ENCODE measurements at places on chromosomes 7 and 10.

DNA sequence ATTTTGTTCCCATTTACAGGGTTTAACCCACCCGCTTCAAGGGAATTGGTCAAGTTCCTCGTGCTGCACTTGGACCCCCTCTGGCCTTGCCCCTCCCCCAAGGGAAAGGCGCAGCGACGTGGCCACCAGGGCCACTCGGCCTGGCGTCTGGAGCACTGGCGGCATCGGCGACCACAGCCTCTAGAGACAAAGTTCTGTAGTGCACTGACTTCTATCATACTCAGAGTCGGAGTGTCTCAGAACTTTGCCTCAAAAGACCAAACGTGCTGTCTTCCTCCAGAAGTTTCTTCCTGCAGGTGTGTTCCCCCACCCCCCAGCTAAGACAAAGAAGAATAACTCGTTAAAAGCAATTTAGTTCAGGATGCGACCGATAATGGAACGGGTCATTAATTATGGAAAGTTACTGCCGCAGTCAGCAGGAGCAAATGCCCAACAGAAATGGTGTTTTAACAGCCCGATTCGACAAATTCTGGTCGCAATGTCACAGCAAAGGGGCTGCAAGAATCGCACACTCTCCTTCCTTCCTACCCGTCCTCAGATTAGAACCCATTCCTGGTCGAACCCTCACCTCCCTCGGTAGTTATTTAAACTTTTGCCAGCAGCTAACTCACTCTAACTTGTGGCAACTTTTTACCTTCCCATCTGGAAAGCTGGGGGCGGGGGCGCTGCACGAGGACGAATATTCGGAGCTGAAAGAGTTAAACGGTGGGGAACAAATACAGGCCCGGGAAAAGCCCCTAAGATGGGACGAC is 202.1 kb upstream of the NFE2L3 start:
- peak; percentile 41 for DNase-seq

DNA sequence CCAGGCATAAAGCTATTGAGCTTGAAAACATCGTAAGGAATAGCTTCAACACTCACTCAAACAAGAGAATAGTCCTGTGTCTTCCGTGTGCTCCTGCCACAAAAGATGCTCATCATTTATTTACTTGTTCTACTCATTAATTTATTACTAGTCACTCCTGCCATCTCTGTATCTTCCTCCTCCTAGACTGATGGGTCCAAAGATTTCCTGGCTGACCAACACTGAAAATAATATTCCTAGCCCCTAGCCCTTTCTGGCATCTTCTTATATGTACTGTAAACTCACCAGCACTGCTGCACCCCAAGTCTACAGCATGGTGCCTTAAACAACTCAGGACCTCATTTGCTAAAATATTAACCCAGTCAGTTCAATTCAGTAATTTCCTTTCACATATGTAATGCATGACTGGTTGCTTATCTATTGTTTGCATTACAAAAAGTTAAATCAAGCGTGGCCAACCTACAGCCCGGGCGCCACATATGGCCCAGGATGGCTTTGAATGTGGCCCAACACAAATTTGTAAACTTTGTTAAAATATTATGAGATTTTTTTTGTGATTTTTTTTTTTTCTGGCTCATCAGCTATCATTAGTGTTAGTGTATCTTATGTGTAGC is 86.7 kb upstream of the GSDME start:
- no peak for DNase-seq

DNA sequence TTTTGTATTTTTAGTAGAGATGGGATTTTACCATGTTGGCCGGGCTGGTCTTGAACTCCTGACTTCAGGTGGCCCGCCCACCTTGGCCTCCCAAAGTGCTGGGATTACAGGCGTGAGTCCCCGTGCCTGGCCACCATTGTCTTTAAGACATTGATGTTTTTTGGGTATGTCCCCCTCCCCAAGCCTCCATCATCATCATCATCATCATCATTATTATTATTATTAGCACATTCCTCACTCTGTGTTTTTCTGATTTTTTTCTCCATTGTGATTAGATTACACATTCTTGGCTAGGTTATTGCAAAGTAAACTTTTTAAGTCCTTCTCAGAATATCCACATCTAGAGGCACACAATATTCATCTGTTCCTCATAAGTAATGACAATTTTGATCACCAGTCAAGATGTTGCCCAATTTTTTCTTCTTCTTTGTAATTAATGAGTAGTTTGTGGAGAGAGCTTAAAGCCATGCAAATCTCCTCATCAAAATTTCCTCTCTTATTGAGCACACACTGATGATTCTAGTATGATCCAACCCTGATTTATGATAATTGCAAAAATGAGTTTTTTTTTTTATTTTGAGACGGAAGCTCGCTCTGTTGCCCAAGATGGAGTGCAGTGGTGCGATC is 47.5 kb downstream of the EPC1 start:
- no peak for DNase-seq

GRCh38 chr7:27202862-27203134 is 2.9 kb upstream of the HOXA13 start:
- DNase-seq, result no peak

DNA sequence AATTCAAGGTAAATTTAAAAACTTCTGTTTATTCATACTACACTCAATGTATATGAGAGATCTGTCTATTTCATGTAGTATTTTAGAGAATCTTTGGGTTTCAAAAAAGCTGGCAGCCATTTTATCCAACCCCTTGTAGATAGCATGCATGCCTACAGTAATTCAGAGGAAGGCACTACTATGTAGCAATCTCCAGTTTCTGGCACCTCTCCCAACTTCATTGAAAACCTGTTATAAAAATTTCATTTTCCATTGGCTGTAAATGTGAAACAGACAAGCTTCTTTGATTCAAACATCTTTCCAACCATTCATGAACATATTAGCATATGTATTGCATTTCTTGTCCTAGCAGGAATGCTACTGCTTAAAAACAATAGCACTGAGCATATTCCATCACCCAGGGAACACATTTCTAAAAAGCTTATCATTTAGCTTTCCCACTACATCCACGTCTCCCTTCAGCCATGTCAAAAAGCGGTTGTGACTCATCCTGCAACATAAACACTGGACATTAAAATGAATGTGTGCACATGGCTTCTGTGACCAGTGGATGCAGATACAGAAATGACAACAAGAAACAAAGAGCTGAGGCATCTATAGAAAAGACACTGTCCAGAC is 330.4 kb upstream of the AOAH start:
- no peak for DNase-seq

GRCh38 chr10:44937196-44938005 is 22.2 kb upstream of the RASSF4 start:
- DNase-seq, result no peak

DNA sequence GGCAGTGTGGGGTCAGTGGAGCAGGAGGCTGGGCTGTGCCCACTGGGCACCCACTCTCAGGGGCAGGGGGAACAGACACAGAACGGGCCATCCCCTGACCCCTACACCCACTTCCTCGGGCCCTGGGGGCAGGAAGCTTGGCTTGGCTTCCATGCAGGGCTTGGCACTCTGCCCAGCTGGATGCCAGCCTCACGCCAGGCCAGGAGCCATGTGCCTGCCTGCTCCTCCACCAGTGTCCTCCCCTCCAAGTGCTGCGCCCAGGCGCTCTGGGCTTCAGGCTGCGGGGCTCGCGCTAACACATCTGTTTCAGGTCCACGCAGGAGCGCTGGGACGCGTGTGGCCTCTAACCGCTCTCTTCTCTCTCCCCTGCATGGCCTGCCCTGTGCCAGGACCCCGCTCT is 12.7 kb downstream of the LDB3 start:
- no peak for DNase-seq

DNA sequence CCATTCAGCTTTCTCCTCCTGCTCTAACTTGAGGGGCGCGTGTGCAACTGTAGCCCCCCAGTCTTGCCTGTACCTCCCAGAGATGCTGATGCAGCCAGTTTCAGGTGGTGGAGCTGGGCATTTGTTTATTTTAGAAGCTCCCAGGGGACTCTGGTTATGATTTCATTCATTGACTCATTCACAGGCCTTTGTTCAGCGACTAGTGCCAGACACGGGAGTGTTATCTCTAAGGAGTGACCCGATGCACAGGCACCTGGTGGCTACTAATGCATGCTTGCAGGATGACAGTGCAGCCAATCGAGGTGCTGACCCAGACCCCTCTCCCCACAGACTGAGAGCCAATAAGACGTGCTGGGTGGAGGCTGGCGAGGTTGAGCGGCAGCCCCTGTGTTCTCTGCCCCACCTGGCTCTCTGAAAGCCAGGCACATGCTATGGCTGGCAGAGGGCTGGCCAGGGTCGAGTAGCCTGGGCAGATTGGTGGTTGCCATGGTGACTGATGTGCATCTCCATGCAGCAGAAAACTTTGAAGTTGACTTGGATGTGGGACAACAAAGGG is 19.7 kb upstream of the SLC18A2 start:
- no peak for DNase-seq

DNA sequence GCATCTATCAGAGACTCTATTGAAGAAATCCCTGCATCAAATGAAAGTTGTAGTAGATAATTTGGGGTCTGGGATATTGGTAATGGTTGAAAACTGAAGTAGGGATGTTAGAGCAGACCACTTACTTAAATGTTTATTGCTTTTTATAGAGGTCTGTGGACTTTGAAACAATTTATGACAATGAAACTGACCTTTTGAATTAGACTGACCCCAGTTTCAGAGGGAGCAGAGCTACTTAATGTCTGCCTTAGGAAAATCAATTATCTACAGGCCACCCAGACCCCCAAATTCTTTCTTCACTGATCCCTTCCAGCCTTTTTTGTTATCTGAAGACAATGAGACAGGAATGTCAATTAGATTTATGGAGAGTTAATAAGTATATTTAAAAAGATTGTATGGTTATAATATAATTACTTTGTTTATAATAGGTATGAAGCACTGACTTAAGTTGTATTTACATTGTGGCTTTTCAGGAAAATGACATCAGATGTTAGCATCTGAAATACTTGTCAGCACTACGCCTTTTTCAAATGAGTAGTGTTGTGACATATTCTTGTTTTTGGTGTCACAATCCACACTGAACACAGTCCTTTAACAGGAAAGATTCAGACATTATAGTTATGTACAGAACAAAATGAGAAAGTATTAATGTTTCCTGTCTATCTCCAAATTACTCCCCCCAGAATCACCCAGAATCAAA is 13.9 kb downstream of the MGAM2 start:
- DNase-seq, result no peak

DNA sequence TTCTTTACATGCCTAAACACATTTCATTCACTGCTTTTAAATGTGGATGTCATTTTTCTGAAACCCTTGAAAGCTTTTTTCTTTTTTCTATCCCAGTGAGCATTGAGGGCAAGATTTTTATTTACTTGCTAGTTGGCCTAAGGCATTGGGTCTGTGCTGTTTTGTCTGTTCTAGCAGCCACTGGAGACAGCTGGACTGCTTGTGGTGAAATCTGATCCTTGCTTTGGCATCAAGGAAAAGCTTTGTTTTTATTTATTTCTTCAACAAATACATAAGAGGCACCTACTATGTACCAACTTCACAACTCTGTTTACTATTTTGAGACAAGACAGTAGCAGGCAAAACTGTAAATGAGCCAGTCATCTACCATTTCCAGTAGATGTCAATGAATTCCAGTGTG is 28.4 kb upstream of the PDLIM1 start:
- DNase-seq, result no peak

- no peak for DNase-seq
Measured at GRCh38 chr7:68063171-68063570, 1066.5 kb downstream of the TYW1 start.

DNA sequence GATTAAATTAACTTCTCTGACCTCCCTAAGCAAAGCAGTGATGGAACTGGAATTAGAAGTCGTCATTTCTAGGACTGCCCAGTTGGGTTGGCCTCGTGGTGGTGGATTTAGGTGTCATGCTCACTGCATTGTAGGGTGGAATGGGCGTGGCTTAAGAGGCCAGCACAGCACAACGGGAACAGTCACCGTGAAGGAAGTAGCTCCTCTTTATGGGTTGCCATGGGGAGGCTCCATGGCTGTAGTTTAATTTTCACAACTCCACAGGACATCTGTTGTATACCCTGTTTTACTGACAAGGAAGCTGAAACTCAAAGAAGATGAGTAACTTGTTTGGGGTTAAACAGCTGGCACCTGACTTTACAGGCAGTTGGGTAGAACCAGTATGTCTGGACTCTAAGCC is 208.3 kb downstream of the CELF2 start:
- peak; percentile 85 for DNase-seq

DNA sequence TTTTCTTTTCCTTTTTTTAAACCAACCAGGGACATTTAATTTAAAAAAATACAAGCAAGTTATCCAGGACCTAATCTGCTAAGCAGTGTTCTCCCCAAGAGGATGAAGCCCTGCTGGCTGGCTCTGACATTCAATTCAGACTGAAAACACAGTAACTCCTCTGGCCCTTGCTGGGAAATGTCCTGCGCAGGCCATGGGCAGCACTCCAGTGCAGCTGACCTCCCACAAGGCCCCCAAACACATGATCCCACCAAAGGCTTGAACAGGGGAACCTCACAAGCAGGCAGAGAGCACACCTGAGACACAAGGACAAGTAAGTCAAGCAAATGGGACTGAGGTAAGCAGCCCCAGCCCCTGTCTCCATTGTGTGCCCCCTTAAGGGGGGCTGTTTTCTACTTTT is 56.9 kb upstream of the FHIP2A start:
- DNase-seq, result no peak

- no peak for DNase-seq
Measured at GRCh38 chr7:24734306-24734705, 23.0 kb downstream of the GSDME start.

GRCh38 chr10:113427811-113428558 is 124.9 kb upstream of the HABP2 start:
- no peak for DNase-seq

DNA sequence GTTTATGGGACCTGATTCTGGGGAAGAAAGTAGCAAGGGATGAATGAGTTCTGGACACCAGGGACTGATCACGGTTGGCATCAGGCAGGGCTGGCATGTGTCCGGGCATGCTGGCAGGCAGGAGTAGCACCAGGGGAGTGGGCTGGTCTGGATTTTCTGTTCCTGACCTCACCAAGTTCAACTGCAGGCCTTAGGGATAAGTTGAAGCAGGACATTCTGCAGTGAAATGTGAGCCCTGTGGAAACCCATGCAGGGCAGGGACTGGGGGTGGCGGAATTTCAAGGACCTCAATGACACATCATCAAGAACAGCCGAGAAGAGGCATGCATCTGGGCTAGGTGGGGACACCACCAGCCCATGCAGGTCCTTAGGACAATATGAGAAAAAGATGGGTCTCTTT is 80.2 kb upstream of the ADAM12 start:
- DNase-seq, result no peak

- DNase-seq, result no peak
Measured at GRCh38 chr7:46169384-46169755, 248.3 kb upstream of the IGFBP3 start.

- no peak for DNase-seq
Measured at GRCh38 chr7:155323001-155323638, 25.4 kb downstream of the INSIG1 start.

- DNase-seq, result peak; percentile 73
Measured at GRCh38 chr7:151085691-151086620, at the start of gene AGAP3. AGAP3 (plus strand) TSS chr7:151086475; CDS start chr7:151086742, 267 bp downstream.

DNA sequence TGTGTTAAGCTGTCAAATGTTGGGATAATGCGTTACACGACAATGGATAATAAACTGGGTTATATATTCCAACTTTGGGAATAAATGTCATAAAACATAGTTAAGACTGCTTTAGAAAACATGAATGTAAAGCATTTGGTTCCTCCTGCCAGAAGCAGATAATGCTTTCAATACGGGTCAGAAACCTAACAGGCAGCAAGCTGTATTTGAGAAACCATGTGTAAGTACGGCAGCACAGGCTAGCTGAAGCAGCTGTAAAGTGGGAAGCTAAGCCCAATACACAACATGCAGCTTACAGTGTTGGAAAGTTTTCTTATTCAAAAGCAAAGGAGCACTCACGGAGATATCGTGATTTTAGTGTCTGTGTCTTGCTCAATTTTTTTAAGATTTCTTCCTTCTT is 46.5 kb downstream of the MALSU1 start:
- DNase-seq, result no peak

GRCh38 chr7:20216406-20217036 is 663 bp downstream of the MACC1 start:
- DNase-seq, result no peak
